CD4-positive, alpha-beta T cell treated with Interleukin-6 at 100 ng/mL for 8 hours (primary cell): ENCODE measurements at places on chromosomes 2 and 18.

- no peak for DNase-seq
Measured at GRCh38 chr2:47644351-47644750, 138.6 kb upstream of the MSH6 start.

GRCh38 chr2:54864096-54864495, 140.6 kb downstream of the EML6 start:
- DNase-seq, result no peak

- no peak for DNase-seq
Measured at GRCh38 chr2:2183176-2183575, 147.9 kb downstream of the MYT1L start.

- DNase-seq, result peak; percentile 18
Measured at GRCh38 chr2:231781798-231782726, 980 bp upstream of the PDE6D start.

DNA sequence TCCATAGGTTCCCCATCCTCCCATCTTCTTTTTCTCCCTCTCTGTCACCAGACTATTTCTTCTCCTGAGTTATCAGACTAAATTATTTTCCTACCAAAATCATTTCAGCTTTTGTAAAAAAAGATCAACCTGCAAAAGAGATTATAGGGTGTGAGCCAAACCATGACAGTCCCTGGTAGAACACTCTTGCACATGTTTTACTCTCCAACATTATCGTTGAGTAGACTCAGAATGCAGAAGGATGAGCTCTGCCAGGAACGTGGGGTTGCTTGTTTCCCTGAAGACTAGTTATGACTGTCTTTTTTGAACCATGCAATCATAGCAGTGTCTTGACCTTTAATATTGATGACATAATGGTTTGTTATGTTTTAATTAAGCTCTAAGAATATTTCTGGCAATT, 360.1 kb upstream of the VWC2L start:
- no peak for DNase-seq

DNA sequence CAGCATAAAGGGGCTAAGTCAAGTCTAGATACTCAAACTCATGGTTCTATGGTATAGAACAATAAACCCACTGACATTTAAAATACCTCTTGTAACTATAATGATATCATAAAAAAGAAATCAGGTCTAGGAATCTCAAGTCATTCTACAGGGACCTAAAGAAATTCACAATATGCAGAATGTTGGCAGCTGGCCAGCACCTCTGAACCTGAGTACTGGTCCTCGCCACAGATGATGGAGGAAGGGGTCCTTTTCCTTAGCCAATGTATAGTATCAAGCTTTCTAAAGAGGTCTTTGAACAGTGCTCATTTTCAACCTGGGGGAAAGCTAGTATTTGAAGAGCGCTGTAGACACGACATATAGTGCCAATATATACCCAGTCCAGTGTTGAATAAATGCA, 108.4 kb upstream of the ITGB6 start:
- no peak for DNase-seq

- DNase-seq, result no peak
Measured at GRCh38 chr2:192277494-192278109, 82.9 kb upstream of the TMEFF2 start.
